ENCODE measurements at places on chromosomes 6 and 20.

DNA sequence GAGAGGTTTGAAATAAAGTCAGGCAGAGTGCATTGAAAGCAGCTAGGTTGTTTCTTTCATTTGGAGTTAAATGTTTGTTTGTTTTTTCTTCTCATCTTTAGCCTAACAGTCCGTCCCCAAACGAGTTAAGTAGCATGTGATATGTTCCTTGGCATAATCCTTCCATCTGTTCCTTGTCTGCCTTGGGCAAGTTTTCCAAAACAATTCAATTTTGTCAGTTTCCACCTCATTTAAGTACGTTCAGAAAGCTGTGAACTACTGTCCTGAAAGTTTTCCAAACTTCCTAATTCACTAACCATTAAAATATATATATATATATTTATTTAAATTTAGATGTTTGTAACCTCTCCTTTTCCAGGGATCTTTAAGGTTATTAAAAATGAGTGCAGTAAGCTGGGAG, 61.8 kb upstream of the HDAC2 start:
- DNase-seq: no peak

GRCh38 chr20:5745416-5746030, 4.7 kb upstream of the SHLD1 start:
- DNase-seq: no peak

- no peak for DNase-seq
These were observed 2.2 kb downstream of the IFNGR1 start for GRCh38 chr6:137216875-137217553.

GRCh38 chr6:136180704-136181511, 69.2 kb downstream of the MTFR2 start:
- DNase-seq: no peak

GRCh38 chr6:16857969-16858592, 96.8 kb upstream of the ATXN1 start:
- no peak for DNase-seq

DNA sequence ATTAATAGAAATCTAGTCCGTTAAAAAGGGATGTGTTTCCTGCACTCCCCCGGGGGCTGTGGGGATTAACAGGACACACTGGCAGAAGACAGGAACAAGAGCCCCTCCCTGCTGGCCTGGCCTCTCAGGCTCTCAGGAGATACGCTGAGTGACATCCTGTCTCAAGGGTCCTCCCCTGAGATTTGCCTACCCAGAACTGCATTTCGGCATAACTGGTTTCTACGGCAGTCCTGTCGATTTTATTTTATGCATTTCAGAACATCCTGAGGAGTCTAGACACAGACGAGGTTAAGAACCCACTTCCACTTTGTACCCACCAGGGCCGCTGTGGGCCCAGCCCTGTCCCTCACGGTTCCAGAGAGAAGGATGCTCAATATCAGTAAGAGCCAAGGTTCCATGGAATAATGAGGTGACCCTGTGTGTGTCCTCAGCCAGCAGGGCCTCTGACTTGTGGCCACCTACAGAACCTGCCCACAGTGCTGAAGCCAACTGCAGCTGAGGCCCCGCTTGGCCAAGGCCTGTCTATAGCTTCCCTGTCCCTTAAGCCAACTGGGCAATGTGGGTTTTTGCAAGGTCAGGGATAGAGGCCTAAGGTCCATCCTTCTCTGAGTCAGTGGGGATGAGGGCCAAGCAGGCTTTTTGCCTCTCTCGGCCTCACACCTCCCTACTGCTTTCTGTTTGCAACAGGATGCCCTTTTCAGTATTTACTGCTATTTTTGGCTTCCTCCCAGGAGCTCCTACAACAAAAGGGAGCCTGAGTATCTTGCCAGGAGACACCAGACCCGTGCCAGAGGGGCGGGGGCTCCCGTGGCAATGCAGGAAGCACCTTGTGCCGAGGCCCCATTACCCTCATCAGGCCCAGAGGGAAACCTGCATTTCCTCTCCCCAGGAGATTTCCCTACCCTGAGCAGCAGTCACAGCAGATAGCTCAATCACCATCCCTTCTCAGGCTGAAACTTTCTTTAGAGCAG, 14.7 kb downstream of the UQCC2 start:
- DNase-seq: no peak

GRCh38 chr6:156146891-156147290, 630.3 kb upstream of the ARID1B start:
- no peak for DNase-seq

DNA sequence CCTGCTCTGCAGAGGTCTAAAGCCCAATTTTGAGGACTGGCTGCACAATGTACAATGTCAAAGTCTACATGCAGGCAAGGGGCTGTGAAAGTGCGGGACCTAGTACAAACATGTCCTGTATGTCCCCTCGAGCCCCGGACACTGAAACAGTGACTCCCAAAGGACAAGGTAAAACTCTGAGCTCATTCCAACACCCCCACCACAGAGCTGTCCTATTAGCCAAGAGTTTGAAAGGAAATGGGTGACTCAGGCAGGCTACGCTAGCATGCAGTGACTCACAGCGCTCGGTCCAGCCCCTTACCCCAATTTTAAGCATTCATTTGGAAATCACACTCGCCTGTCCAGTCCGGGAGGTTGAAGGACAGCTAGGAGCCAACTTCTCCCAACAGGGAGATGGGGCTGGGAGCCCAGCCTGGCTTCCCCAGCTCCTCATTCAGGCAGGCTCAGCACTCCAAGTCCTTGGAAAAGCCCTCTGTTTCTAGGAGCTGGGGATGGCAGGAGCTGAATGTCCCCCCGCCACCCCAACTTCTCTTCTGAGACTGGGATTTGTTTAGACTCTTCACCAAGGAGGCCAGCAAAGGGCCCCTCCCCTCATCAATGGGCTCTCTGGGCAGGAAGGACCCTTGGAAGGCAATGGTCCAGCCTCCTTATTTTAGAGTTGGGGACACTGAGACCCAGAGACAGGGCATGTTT, 3.9 kb downstream of the SDC4 start:
- no peak for DNase-seq

DNA sequence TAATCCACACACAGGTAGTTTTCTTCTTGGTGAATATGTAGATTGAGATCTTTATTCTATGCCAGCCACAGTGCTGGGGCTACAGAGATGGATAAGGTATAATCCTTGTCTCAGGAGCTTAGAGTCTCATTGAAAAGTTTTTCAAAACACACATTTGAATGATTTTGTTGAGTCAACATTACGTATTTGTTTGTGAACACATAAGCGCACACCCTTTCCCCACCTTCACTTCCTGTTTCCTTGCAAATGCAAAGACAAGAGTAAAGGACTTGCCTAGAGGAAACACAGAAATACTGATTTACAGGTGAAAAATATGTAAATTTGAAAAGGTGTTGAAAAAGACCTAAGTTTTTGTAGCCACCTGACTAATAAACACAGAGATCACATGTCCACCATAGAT, 27.8 kb downstream of the VAPB start:
- no peak for DNase-seq

- peak; percentile 53 for DNase-seq
These were observed 32.4 kb upstream of the RPP40 start for GRCh38 chr6:5036269-5036668.

DNA sequence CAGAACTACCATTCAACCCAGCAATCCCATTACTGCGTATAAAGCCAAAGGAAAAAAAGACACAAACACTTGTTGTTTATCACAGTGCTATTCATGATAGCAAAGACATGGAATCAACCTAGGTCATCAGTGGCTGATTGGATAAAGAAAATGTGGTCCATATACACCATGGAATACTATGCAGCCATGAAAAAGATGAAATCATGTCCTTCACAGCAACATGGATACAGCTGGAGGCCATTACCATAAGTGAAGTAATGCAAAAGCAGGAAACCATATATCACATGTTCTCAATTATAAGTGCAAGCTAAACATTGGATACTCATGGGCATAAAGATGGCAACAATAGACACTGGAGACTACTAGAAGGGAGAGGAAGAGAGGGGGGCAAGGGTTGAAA, 299.6 kb downstream of the ADGRG6 start:
- no peak for DNase-seq

DNA sequence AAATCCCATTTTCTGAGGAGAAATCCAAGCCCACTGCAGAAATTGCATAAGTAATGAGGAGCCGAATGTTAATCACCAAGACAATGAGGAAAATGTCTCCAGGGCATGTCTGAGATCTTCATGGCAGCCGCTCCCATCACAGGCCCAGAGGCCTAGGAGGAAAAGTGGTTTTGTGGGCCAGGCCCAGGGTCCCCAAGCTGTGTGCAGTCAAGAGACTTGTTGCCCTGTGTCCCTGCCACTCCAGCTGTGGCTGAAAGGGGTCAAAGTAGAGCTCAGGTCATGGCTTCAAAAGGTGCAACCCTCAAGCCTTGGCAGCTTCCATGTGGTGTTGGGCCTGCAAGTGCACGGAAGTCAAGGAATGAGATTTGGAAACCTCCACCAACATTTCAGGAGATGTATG, 276.6 kb downstream of the KHDRBS2 start:
- DNase-seq: no peak

- DNase-seq: no peak
These were observed 11.0 kb upstream of the BLOC1S5 start for GRCh38 chr6:8075185-8075584.

DNA sequence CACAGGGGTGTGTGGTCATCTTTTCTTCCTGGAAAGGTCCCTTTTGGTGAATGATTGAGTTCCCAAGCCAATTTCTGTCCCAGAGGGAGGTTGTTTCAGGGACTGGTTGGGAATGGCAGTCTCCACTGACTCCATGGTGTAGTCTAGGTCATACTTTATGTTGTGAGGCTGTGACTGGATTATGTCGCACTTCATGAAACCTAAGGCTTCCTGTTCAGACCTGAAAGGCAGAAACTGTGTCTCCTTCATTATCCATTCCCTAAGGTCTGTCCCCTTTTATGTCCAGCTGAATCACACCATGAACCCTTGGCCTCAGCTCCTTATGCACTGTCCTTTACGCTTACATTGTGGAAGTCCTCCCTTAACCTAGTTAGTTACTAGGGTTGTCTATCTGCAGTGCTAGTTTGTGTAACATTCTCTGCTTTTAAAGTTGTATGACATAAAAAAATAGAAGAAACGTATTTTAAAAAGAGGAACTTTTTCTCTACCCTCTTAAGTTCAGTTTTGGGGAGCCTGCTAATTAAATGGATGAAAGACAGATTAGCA, 191.3 kb downstream of the JARID2 start:
- DNase-seq: no peak

- DNase-seq: no peak
These were observed 147.0 kb downstream of the HS3ST5 start for GRCh38 chr6:114195631-114196403.

- DNase-seq: no peak
These were observed 4.5 kb downstream of the FOXO3 start for GRCh38 chr6:108565091-108565766.

DNA sequence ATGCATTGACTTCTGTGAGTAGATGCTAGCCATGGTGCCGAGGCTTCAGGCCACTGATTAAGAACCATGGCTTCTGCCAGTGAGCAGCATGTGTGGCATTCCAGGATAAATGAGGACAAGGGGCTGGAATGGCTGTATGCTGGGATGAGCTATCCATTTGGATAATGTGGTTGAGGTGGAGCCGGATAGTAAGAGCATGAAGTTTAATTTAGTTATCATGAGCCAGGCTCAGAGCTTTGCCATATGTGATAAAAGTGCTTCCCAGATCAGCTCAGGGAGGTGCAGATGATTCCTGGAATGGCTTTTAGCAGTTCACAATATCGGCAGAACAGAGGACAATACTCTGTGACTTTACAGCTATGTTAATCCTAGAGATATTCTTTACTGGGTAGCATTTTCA, 34.6 kb upstream of the RNF8 start:
- no peak for DNase-seq

DNA sequence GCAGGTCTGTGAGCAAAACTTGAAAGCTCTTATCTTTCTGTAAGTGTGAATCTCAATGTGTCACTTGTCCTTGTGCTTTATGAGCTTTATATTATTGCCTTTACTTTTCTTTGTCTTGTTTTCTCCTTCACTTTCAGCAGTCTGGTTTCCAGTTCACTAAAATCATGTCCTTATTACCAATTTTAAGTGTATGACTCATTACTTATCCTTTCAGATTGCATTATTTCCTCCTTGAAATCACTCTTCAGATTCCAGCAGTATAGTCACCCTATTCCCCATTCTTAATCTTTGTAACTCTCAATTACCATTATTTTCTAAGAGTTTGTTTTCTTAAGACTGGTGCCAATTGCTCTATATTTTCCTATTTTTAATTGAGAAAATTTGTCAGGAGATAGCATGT, 117.4 kb upstream of the GRIK2 start:
- no peak for DNase-seq

DNA sequence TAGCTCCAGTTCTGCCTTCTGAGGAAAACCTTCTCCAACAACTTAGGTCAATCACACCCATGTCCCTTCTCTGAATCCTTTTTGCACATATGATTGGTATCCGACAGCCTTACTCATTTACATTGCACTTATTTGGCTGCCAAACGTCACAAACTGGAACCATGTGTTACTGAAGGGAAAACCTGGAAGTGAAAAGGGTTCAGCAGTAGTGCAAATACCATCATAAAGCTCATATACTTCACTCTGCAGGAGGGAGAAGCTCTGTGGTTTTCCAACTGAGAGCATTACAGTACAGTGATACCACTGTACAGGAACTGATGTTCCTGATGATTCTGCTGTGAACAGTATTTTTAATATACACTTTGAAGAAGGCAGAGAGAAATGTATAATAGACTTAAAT, 87.8 kb downstream of the SLC16A10 start:
- DNase-seq: no peak

DNA sequence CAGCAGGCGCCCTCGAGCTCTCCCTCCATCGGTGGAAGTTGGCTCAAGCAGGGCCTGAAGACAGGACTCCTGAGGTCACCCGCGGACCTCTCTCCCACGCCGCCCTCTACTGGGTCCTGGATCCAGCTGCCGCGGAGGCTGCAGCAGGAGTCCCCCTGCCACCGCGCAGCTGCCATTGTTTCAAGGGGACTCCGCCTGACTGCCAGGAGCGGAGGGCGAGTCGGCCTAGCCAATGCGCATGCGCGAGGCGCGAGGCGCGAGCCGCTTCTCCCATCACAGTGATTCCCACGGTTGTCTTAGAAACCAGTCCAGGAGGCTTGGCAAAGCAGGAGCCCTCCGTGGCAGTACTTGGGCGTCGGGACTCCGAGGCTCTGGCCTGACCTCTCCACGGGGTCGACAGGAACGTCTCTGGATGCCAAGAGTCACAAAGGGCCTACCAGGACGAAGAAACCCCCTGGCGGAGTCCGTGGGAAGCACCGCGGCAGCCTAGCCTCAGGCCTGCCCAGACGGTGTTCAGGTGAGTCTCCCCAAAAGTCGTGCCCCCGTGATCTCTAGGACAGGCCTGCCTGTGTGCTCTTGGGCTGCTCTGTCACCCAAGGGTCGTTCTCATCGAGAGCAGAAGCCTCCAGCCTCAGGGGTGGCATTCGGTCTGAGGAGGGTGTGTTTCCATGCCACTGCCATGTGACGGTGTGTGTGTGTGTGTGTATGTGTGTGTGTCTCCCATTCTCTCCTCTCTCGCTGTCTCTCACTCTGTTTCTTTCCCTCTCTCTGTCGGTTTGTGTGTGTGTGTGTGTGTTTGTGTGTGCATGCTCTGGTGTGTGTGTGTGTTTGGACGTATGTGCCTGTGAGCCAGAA, 290.6 kb upstream of the ZNF337 start:
- DNase-seq: no peak

GRCh38 chr6:64083261-64083660, 447.7 kb downstream of the PHF3 start:
- DNase-seq: no peak

All from neuronal stem cell (in vitro differentiated cells).